ENCODE measurements at places on chromosomes 4 and X. TPM values are rescaled to one million over a fixed set of nuclear protein-coding genes. Genes with fewer than 3 reads are reported as not detected.

Gene USP17L19
- total RNA-seq, result not detected

Gene ANXA3
- total RNA-seq, result 92.7 TPM

Gene KCND1
- 5.4 TPM for total RNA-seq

Gene SSX2B
- total RNA-seq, result not detected

Gene SLC39A8
- 105 TPM for total RNA-seq

GRCh38 chr4:162952232-162952631, 214.5 kb downstream of the NAF1 start:
- no peak for DNase-seq

GRCh38 chrX:63349307-63349706, 1.8 kb downstream of the SPIN4 start:
- no peak for DNase-seq

DNA sequence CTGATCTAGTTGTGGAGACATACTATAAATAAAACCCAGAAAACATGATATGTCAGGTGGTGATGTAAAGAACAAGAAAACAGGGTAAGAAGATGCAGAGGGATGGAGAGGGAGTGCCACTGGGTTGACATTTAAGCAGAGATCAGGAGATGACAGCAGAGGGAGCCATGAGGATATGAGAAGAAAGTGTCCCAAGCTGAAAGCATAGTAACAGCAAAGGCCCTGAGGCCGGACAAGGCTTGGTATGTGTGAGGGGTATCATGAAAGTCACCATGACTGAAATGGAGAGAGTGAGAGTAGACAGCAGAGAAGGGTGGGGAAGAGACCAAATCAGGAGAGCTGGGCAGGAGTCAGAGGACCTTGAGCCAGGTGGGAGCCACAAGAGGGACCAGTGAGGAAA, 3.4 kb downstream of the GPKOW start:
- DNase-seq, result no peak

- DNase-seq, result no peak
Observed at GRCh38 chr4:121143131-121143530, 21.0 kb downstream of the TNIP3 start.

DNA sequence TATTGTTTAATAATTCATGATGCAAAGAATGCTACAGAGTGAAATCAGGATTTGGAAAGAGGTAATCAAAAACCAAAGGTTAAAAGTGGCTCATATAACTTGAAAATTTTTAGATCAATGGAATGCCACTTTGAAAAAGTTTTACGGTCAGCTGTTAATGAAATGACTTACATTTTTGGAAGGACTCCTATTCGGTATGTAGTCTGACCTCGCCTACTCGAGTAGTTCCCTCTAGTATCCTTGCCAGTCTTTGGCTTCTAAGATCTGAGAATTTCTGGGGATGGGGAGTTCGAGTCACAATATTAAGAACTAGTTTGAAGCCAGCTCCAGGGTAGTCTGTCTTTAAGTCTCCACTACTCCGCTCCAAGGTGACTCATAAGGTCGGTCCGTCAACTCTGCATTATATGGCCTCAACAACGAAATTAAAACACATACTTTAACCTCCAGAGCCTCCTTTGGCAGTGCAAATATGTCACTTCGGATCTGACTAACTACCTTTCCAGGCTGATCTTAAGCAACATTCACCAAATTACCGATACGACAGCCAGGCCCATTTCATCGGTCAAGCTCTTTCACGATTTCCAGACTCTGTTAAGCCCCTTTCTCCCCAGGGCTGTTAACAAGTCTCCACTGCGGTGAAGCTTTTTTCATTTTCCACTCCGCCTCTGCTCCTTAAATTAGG, 733 bp upstream of the NAA15 start:
- DNase-seq, result no peak

GRCh38 chrX:139825618-139826017, 107.2 kb downstream of the ATP11C start:
- no peak for DNase-seq

- no peak for DNase-seq
Observed at GRCh38 chrX:129743821-129744220, 5.0 kb downstream of the XPNPEP2 start.

- no peak for DNase-seq
Observed at GRCh38 chr4:22299678-22300077, 216.2 kb downstream of the ADGRA3 start.

DNA sequence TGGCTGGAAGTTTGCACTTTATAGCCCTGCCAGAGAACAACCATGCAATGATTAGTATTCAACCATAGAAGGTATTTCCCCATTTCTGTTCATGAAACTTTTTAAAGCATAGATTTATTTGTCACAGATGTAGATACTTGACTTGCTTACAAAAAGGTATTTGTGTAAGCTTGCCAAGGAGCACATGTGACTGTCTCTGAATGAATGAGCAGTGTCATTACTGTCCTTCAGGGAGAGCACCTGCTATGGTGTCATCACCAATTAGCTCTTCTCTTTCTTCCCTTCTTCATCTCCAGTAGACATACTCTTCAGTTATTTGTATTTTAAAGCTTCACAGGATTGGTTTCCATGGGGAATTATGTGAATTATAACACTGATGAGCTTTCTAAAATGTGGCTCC, 1064.7 kb upstream of the GRIA3 start:
- DNase-seq, result no peak

- no peak for DNase-seq
Observed at GRCh38 chrX:107374831-107375230, 74.6 kb upstream of the FRMPD3 start.

GRCh38 chr4:58368221-58368620, 1258.0 kb upstream of the IGFBP7 start:
- DNase-seq, result no peak

DNA sequence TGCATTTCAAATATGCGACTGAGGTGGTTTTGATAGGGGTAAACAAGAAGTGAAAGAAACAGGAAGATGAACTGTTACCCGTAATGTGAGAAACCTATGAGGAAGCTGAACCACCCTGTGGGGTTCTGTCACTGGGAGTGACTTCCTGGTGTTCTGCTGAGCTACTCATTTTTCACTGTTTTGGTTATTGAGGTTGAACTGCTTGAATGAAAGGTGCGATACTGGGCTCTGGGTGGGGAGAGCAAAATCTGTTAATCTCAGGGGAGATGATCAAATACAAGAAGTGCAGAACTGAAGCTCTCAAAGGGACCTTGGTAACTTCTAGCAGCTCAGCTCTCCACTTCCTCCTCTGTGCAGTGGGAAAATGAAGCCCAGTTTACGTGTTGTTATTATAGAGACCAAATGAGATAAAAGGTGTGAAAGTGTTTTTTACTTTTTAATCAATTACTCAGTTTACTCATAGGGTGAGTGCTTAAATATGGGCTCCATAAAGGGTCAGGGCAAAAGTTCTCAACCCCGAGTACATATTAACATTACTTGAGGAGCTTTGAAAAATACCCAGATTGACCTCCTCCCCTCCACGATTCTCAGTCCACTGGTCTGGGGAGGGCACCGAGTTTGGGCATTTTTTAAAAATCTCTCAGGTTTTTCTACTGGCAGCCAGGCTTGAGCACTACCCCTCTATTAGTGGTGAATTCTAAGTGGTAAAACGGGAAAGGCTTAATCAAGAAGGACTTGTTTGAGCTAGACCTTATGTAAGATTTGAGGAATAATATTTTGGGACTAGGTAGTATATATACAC, 66.7 kb downstream of the COQ2 start:
- no peak for DNase-seq

GRCh38 chrX:102535958-102536357, 19.4 kb upstream of the TMSB15A start:
- no peak for DNase-seq

- DNase-seq, result no peak
Observed at GRCh38 chr4:178632415-178632814, 1190.2 kb upstream of the AGA start.

DNA sequence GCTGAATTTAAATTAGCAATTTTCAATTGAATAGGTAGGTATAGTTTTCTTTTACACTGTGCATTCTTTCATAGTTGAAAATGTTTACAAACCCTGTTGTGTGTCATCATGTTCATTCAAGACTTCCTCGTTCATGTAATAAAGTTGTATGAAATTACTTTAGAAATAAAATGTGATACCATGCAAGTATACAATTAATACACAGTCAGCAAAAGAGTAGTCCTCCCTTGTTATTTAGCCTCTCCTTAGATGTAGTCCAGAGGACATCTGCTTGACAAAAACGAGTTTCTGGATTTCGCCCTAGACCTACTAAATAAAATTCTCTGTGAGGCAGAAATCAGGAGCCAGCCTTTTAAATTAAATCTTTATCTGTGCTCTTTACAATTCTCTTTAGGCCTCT, 231.6 kb downstream of the CXXC4 start:
- no peak for DNase-seq

GRCh38 chr4:19700992-19701391, 550.7 kb upstream of the SLIT2 start:
- no peak for DNase-seq

Measured in omental fat pad (tissue), 4 donors.